Aortic smooth muscle cell (primary cell): ENCODE measurements at places on chromosomes 2 and 18. TPM values are rescaled to one million over a fixed set of nuclear protein-coding genes. Genes with fewer than 3 reads are reported as not detected.

Gene QPCT
- total RNA-seq: 2.5 and 3.6 TPM in 2 replicates

Gene KCNG2
- not detected in 2 replicates for total RNA-seq

Gene TEX44
- total RNA-seq: not detected in 2 replicates

Gene MROH2A
- total RNA-seq: not detected in 2 replicates

Gene POTEJ
- not detected in 2 replicates for total RNA-seq

Gene TLX2
- 0.06 TPM in 1 of 2 replicates, not detected in the other for total RNA-seq

Gene ALMS1
- 12.0 and 13.6 TPM in 2 replicates for total RNA-seq

Gene PAX3
- not detected in 2 replicates for total RNA-seq

Gene OTOS
- not detected in 2 replicates for total RNA-seq

Gene SDC1
- 4.6 and 5.3 TPM in 2 replicates for total RNA-seq

Gene KYNU
- 0.12 and 0.92 TPM in 2 replicates for total RNA-seq

Gene HMSD
- not detected in 2 replicates for total RNA-seq

Gene GPR155
- 2.0 and 2.1 TPM in 2 replicates for total RNA-seq

Gene SLC1A4
- 9.9 and 13.3 TPM in 2 replicates for total RNA-seq

Gene ABCG8
- total RNA-seq: not detected in 2 replicates

Gene AKAIN1
- not detected in 2 replicates for total RNA-seq

Gene NEURL3
- not detected in 2 replicates for total RNA-seq

Gene ASB18
- not detected in 2 replicates for total RNA-seq

Gene RGPD8
- 12.9 and 23.5 TPM in 2 replicates for total RNA-seq
